ENCODE measurements at places on chromosomes 5 and 9.

GRCh38 chr5:145947581-145947980 lies 11.2 kb downstream of the SH3RF2 start:
- no peak for DNase-seq

- no peak for DNase-seq
Measured at GRCh38 chr5:39068099-39068498, 6.1 kb downstream of the RICTOR start.

- DNase-seq, result no peak
Measured at GRCh38 chr9:81890104-81890503, 38.1 kb upstream of the SPATA31D4 start.

DNA sequence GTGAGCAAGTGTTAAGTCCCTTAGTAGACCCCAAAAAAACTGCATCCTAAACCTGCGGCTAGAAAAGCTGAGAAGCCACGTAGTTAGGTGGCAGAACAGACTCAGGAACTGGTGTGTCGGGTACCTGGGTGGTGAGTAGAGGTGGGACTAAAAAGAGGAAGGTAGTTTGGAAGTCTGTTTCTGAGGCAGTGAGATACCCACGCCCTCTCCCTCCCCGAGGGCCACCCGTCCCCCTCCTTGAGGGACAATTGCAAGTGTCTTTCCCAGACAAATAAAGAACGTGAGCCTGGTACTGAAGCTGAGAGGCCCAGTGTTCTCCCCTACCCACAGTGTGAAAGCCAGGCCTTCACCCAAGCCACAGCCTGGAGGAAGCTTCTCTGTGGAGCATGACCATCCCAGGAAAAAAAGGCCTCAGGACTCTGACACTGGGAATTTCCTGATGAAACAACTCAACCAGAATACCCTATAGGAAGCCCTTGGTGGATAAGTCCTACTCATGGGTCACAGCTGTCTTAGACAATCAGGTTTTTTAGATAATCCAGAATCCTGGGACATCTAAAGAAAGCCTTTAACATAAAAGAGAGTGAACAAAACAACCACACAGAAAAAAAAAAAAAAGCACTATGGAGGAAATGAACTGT lies 7.0 kb upstream of the CD74 start:
- DNase-seq, result no peak

- no peak for DNase-seq
Measured at GRCh38 chr9:80004714-80005113, 432.9 kb downstream of the TLE4 start.

DNA sequence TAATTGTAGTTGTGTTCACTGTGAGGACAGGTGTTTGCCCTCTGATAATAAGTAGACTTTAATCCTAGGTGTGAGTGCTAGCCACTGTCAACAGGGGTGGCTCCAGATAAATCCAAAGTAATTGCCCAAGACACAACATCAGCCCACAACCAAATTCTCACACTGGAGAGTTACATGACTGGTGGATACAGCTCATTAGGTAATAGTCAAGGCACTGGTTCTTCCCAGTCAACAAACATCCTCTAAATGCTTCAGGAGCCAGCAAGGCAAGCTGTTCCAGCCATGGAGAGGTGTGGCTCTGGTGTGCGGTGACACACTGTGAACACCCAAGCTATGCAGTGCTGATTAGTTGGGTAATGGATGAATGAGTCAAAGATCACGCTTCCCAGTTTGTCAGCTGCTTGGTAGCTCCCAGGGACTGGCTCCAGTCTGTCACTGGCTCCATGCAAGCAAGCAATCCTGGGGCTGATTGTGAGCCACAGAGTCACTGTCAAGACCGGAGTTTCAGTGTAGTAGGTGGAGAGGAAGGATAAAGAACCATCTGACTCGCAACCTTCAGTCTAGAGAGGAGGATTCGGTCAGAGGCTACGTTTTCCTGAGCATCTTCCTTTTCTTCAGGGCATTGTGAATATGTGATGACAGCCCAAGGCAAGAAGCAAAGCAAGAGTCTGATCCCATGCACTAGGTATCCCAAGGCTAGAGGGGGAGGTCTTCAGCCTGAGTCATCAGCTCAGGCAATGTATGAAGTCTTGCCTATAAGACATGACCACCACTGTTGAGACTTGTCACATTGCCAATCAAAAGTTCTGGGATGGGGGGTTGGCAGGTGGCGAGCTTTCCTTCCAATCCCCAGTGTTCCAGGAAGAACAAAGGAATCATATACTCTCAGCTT lies 63.1 kb downstream of the UGCG start:
- DNase-seq, result no peak

GRCh38 chr9:33946779-33947535 lies 101.7 kb downstream of the UBAP2 start:
- no peak for DNase-seq

DNA sequence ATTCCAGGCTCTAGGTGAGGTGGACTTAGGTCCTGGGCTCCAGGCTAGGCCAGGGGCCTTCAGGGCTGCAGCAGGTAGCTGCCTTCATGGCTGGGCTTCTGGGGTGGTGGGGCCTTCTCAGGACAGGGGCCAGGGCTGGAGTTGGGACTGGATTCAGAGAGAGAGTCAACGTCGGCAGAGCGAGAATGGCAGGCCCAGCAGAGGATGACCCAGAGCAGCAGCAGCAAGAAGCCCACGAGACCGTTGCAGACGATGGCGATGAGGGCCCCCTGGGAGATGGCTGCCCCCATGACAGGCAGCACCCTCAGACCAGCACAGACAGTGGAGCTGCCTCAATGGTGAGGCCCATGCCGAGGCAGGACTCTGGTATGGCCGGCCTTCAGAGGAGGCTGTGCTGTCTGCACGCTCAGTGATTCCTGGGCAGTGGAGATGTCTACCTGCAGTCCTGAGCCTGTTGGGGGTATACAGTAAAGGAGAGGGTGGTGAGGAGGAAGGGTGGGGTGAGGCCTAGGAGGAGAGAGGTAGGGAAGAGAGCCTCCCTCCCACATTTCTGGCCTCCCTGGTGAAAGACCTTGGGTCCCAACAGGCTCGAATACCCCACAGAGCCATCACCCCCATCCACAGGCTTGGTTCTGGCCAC lies 1.3 kb downstream of the ENHO start:
- no peak for DNase-seq

- no peak for DNase-seq
Measured at GRCh38 chr5:16140417-16140816, 39.2 kb downstream of the MARCHF11 start.

DNA sequence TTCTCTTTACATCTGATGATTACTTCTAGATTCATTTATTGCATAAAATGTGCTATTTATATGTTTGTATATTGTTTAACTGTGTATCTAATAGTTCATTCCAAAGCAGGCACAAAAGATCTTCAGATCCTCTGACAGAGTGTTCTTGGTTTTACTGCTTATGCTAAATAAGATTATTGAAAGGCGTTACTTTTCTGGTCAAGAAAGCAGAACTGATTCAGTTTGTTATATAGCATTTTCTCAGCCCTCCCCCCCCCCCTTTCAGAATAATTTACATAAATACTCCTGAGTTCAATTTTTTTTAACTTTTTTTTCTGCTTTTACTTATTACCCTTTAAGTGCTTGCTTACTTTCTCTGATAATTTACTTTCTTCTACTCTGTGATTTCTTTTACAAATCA lies 15.4 kb downstream of the CDC42SE2 start:
- no peak for DNase-seq

- DNase-seq, result no peak
Measured at GRCh38 chr9:94212091-94212490, 47.0 kb upstream of the ZNF169 start.

GRCh38 chr5:115673596-115673995 lies 47.8 kb upstream of the TMED7 start:
- DNase-seq, result no peak

DNA sequence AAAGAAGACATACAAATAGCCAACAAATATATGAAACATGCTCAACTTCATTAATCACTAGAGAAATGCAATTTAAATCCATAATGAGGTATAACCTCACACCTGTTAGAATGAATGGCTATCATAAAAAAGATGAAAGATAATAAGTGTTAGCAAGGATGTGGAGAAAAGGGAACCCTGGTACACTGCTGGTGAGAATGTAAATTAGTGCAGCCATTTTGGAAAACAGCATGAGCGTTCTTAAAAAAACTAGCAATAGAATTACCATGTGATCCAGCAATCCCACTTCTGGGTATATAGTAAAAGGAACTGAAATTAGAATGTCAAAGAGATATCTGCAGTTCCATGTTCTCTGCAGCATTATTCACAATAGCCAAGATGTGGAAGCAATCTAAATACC lies 64.2 kb upstream of the CEP78 start:
- no peak for DNase-seq

DNA sequence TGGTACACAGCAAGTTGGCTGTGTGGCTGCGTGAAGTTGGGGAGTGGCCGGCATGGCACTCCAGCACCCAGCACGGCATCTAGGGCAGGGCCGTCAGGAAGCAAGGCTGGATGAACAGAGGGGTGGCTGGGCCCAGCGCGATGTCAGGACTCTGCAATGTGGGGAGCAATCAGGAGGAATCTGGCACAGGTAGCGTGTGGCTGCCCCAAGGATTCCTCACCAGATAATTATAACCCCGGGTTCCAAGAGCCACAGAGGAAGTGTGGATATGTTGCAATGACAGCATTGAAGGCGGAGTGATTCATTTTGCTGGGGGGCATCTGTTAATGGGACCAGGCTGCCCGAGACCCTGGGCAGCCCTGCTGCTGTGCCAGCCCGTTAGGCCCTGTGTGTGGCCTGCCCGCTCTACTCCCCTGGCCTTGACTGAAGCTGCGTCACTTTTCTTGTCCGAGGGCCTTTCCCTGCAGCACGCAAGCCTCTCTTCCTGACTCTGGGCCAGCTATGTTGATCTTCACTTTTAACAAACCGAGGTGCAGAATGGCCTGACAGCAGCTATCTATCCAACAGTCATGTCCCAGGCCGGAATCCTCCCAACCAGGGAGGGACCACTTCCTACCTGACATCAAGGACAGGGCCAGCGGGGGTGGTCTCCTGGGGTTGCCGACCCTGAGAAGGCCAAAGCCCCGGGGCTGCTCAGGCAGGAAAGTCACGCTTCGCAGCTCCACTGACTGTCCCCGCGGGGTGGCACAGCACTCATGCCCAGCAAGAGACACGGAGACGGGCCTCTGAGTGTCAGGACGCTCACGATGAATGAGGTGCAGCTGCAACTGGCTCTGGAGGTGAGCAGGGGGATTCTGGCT lies 118.0 kb upstream of the PHYKPL start:
- no peak for DNase-seq

DNA sequence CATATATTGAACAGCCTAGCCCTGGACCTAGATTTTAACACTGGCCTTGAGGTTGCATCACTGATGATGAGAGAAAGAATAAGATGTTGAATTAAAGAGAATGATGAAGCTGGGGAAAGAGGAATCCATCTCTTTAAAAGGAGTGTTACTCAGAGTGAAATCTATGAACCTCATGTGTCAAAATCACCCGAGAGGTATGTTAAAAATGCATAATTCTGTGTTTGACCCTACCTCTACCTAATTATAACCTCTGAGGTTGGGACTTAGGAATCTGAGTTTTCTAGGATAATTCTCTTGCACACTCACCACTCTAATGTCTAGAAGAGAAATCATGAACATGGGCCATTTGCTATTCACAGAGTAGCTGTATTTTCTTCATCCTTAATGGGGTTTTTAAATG lies 479.4 kb downstream of the ENC1 start:
- no peak for DNase-seq

DNA sequence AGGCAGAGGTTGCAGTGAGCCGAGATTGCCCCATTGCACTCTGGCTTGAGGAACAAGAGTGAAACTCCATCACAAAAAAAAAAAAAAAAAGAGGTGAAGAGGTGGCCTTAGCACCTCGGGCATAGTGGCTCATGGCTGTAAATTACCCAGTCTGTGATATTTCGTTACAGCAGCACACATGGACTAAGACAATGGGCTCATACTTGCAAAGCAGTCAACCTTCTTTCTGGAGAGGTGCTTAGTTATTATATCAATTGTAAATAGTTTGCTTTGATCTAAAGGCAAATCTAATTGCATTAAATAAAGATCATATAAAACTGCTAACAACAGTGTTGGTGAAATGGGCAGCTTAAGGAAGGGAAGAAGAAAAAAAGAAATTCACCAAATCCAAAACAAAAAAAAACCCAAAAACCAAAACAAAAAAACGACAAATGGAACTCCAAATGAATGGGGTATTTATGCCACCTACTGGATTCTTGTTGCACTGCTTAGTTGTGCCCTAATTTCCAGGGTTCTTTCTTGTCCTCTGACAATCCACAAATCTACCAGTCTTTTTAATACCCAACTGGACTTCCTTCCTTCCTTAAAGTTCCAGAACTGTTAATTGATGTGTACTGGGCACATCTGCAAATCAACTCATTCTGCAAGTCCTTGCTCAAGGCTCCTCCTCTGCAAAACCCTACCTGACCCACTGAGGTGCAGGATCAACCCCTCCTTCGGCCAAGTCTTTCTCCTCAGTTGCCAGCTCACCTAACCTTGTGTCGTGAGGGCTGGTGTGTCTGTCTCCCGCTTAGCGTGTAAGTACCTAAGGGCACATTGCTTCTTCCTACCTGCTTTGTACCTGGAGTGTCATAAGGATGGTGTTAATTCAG lies 35.0 kb upstream of the DMRT1 start:
- no peak for DNase-seq

DNA sequence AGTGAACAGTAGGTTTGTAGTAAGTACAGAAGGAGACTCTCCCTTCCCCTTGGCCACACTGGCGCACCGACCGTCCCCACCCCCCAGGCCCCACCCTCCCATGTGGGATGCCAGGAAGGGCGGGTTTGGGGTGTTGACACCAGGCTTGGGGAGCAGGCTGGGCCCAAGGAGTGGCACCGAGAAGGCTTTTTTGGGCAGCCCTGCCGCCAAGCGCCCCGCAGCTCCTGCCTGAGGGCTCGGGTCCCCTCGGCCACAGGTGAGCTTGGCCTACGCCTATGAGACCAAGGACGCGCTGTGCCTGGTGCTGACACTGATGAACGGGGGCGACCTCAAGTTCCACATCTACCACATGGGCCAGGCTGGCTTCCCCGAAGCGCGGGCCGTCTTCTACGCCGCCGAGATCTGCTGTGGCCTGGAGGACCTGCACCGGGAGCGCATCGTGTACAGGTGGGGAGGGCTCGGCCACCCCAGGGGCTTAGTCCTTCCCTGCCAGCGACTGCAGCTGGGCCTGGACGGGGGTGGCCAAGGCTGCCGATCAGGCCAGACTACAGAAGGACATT lies 7.3 kb downstream of the GRK6 start:
- no peak for DNase-seq

DNA sequence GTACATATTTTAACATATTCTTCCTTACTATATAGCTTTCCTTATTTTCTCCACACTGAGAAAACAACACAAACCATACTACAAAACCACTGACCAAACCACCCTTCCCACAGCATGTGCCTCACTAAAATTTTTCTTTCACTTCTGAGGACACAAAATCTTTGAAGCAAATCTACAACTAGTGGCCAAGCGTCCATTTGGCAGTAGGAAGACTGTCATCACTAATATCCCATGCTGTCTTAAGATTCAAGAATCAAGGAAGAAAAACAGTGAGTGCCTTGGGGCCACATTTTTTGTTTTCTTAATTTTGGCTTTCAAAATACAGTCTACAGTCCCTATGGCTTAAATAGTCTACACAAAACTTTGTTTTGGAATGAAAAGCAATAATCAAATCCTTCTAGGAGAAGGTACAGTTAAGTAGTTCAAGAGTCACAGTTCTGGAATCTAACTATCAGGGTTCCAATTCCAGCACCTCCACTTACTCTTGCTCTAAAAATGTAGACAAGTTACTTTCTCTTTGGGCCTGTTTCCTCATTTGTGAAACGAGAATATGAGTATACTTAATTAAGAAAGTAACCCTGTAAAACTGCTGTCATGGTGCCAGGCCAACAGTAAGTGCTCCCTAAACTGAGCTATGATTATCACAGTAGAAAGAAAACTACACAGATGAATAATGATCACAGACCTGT lies 227.9 kb downstream of the BNC2 start:
- no peak for DNase-seq

All from activated CD4-positive, CD25-positive, alpha-beta regulatory T cell treated with anti-CD3 and anti-CD28 coated beads, Interleukin-2, amount 50 U/mL, for 16 hours (primary cell).